Hematopoietic multipotent progenitor cell treated with erythropoietin and hydrocortisone succinate and interleukin-3 and kit ligand, for 17 days (in vitro differentiated cells): ENCODE measurements at places on chromosomes 1 and 21.

- DNase-seq: no peak
Measured at GRCh38 chr1:59776960-59777852, 37.5 kb upstream of the HOOK1 start.

GRCh38 chr1:168407832-168408538 is 127.3 kb downstream of the TBX19 start:
- DNase-seq: no peak

GRCh38 chr1:153420306-153420705 is 4.0 kb downstream of the S100A7A start:
- DNase-seq: no peak

GRCh38 chr1:240282061-240282830 is 190.6 kb downstream of the FMN2 start:
- DNase-seq: peak; percentile 4

DNA sequence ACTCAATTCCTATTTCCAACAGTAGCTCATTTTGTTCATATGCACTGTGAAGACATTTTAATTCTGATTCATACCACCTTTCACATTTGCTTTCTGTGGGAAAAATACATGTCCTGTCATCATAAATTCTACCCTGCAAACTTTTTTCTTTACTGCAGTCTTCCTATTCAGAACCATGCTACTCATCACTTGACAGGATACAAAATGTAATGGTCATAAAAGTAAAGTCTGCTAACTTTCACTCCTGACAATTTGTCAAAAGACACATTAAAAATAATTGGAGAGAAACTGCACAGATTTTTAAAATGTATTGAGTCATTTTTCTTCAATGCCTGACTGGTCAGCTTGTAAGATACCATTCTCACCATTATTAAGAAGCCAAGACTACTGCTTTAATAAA is 1817.1 kb downstream of the BRINP3 start:
- no peak for DNase-seq

- no peak for DNase-seq
Measured at GRCh38 chr1:243542739-243543415, 287.0 kb downstream of the SDCCAG8 start.

GRCh38 chr1:234617131-234617985 is 7.4 kb upstream of the IRF2BP2 start:
- DNase-seq: no peak

GRCh38 chr1:177423090-177423489 is 252.3 kb downstream of the BRINP2 start:
- DNase-seq: no peak

GRCh38 chr1:50343323-50343722 is 79.9 kb downstream of the DMRTA2 start:
- DNase-seq: no peak
